ENCODE measurements at places on chromosomes 5 and 9.

GRCh38 chr9:33795281-33795680, at the start of gene PRSS3:
Gene PRSS3, plus strand, starts transcription at chr9:33795561. Its CDS starts 13 bp downstream, at chr9:33795574.
- DNase-seq, result no peak

- DNase-seq, result no peak
These were observed 94.4 kb downstream of the TMEM215 start for GRCh38 chr9:32877639-32878217.

- DNase-seq, result no peak
These were observed 27.1 kb downstream of the ZDHHC11B start for GRCh38 chr5:757346-757930.

GRCh38 chr9:13264788-13265187, 14.7 kb downstream of the MPDZ start:
- no peak for DNase-seq

DNA sequence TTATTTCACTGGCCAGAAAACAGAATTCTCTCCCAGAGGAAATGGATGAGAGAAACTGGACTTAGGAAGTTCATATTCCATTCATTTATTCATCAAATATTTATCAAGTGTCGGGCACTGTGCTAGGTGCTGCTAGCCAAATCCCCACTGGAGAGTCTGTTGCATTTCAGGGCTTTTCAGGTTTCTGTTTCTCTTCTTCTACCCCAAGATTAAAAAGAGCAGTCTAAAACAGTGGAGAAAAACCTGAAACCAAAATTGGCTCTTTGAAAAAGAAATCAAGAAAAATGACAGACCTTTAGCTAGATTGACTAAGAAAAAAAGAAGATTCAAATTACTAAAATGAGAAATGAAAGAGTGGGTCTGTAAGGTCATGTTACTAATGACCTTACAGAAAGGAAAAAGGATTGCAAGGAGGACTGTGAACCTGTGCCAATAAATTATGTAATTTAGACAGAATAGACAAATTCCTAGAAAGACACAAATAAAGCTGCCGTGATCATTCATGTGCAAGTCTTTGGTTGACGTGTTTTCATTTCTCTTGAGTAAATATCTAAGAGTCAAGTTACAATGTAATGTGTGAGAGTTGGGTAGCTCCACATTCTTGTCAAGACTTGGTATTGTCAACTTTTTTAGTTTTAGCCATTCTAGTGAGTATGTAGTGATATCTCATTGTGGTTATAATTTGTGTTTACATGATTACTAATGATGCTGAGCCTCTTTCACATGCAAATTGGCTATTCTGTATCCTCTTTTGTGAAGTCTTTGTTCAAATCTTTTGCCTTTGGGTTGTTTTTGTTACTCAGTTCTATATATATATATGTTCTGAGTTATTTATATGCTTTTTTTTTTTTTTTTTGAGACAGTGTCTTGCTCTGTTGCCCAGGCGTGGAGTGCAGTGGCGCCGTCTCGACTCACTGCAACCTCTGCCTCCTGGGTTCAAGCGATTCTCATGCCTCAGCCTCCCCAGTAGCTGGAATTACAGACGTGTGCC, 23.7 kb downstream of the SNX30 start:
- no peak for DNase-seq

- peak; percentile 90 for DNase-seq
These were observed 68.2 kb upstream of the TBCA start for GRCh38 chr5:77844373-77844622.

GRCh38 chr9:79185866-79186265, 385.9 kb upstream of the TLE4 start:
- no peak for DNase-seq

DNA sequence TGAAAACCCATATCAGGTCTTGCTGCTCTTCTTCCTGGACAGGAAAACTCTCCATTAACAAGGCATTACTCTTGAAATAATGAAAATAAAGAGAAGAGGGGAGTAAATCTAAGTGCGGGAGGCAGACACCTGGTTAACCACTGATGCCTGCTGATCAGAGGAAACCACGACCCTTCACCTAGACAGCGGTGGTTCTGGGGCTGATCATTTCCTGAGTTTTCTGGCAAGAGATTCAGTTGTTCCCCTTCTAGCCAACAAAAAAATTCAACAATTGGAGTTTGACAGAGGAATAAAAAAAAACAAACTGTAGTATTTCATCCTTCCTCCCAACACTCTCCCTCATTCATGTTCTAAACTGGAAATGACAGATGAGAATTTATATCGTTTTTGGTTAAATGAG, 3.0 kb downstream of the RLN2 start:
- no peak for DNase-seq

GRCh38 chr5:93407454-93407853, 173.6 kb downstream of the NR2F1-AS1 start:
- DNase-seq, result no peak

GRCh38 chr5:102483736-102484135, 15.1 kb downstream of the SLCO6A1 start:
- DNase-seq, result no peak

- no peak for DNase-seq
These were observed 12.5 kb upstream of the C5orf63 start for GRCh38 chr5:127085796-127086195.

- no peak for DNase-seq
These were observed 5.0 kb downstream of the PBX3 start for GRCh38 chr9:125752070-125752628.

DNA sequence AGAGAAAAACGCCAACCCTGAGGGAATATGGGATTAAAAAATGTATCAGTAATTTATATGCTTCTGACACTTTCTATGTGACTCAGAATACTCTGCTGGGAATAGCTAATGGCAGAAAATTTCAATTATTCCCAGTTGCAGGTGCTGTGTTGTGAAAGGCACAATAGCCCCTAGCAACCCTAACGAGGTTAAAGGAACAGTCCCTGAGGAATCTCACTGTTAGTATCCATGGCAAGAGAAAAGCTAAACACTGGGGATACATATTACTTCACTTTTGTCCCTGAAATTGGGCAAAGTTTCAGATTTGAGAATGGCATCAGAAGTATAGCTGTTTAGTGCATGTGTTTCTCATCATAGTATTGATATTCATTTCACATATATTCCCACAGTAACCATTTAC, 555.0 kb downstream of the RAB3C start:
- DNase-seq, result no peak

- DNase-seq, result no peak
These were observed 64.9 kb downstream of the FAM170A start for GRCh38 chr5:119694284-119694683.

GRCh38 chr5:94217216-94217615, 401.2 kb downstream of the KIAA0825 start:
- DNase-seq, result no peak

- no peak for DNase-seq
These were observed 126.1 kb downstream of the CACNA1B start for GRCh38 chr9:138003485-138004190.

GRCh38 chr5:164220522-164220921, 715.1 kb downstream of the MAT2B start:
- no peak for DNase-seq

GRCh38 chr9:21576331-21577189, 94.4 kb upstream of the IFNE start:
- no peak for DNase-seq

GRCh38 chr9:32940740-32941139, 60.7 kb downstream of the APTX start:
- no peak for DNase-seq

DNA sequence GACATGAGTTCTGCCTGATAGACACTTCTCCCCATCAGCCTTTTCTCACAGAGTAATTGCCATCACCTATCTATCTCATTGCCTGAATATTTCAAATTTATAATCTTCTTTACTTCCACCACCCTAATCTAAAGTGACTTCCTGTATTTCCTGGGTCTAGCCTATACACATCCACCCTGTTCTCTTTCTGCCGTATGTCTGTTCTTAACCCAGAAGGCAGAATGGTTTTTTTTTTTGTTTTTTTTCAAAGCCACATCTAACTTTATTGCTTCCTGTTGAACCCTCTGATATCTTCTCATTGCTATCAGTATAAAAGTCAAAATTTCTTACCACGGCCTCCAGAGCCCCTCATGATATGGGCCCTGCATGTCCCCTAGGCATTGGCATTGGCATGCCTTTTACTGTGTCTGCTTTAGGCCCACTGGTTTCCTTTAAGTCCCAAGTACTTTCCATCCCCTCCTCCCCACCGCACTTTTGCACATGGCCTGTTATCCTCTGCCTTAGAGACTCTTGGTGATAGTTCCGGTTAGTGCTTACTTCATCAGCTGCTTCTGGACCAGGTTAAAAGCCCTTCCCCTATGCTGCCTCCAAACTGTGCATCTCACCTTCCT, 159.9 kb downstream of the MAN2A1 start:
- no peak for DNase-seq

GRCh38 chr5:109924237-109925107, 234.7 kb downstream of the MAN2A1 start:
- no peak for DNase-seq

GRCh38 chr5:172823840-172824362, 10.2 kb upstream of the ERGIC1 start:
- no peak for DNase-seq

GRCh38 chr5:139406963-139407362, 3.1 kb upstream of the SPATA24 start:
- no peak for DNase-seq

DNA sequence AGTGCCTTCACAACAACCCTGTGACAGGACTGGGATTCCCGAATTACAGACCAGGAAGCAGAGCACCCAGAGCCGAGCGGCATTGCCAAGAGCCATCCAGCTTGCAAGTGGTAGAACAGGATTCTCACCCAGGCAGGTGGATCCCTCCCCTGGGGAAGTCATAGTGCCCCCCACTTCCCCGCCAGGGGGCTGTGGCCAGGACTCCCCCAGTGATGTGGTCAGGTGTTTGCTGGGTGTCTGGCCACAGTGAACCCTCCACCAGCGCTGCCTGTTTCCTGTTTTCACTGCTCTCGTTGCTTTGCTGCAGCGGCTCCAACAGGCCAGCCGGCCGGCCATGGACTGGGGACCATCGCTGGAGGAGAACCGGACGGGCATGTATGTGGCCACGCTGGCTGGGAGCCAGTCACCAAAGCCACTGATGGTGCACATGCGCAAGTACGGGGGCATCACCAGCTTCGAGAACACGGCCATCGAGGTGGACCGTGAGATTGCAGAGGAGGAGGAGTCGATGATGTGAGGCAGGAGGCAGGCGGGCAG, 19.3 kb downstream of the SLC6A7 start:
- peak; percentile 26 for DNase-seq

GRCh38 chr5:51539232-51539631, 156.0 kb downstream of the ISL1 start:
- no peak for DNase-seq

GRCh38 chr9:121349009-121349408, 21.0 kb downstream of the STOM start:
- DNase-seq, result no peak

DNA sequence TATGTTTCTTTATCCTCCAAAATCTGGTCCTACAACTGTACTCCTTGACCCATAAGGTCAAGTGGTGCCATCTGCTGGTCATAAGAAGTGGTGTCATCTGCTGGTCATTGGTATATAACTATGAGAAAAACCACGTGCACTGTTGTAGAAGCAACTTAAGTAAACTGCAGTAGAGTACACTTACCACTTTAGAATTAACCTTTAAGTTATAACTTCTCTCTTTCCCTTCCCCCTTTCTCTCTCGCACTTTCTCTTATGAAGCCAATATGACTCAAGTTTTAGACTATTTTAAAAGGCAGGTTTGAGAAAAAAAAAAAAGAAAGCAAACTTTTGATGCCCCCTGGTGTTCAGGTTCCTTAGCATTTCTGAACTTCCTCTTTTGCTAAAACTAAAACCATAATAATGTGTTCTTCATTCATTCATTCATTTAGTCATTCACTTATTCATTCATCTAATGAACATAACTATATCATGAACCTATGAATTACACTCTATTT, 12.8 kb upstream of the MTAP start:
- peak; percentile 85 for DNase-seq

DNA sequence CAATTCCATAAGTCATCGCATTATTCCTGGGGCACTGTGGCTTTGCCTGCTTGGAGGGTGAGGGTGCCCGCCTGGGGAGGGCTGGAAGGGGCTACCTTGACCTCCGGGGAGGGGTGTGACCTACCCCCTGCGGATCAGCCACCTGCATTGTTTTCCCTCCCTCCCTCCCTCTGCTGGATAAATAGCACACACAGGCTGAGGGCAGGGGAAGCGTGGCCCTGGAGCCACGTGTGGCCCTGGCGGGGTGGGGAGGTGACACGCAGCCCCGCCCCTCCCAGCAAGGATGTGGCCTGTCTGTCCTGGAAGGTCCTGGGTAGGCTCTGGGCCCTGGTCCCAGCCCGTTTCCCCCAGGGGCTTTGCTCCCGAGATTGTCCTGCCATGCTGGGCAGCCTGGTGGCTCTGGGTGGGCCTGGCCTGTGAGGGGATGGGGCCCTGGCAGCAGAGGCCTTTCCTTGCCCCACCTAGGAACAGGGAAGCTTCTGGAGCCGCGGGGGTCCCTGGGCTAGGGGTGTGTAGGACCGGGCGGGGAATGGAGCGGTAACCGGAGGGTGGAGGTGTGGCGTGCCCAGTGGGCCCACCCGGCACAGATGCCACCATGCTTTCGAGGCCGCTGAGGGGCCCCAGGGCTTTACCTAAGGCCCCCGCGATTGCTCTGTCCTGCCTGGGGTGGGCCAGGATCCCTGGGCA, 33.4 kb downstream of the RXRA start:
- DNase-seq, result no peak

DNA sequence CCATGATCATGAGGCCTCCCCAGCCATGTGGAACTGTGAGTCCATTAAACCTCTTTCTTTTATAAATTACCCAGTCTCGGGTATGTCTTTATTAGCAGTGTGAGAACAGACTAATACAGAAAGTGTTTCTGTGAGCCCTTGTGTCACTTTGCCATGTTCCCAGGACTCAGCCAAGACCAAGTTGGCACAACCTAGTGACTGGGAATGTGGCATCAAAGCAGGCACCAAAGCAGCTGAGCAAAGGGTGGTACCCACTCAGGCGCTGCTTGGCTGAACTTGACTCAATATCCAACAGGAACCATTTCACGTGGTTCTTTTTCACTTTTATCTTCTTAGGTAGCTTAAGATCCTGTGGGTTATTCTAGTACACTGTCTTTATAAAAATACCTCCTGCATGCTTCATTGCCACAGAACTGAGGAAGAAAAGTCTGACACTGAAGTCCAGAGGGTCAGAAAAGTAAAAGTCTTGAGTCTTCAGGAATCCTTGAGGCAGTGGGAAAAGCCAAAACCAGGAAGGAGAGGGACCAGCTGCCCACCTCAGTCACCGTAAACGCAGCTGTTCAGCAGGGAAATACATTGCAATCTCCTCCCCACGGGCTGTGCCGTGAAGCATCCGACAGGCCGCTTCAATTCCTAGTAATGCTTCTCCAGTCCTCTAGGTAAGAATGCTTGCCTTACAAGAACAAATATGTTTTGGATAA, 90.5 kb upstream of the RETREG1 start:
- DNase-seq, result no peak

- DNase-seq, result no peak
These were observed 41.6 kb upstream of the LCP2 start for GRCh38 chr5:170338933-170339779.

GRCh38 chr5:76544268-76544926, 78.8 kb downstream of the F2RL2 start:
- DNase-seq, result no peak

Data from left lung (tissue), 14 donors.